ENCODE measurements at places on chromosomes 12 and 14.

DNA sequence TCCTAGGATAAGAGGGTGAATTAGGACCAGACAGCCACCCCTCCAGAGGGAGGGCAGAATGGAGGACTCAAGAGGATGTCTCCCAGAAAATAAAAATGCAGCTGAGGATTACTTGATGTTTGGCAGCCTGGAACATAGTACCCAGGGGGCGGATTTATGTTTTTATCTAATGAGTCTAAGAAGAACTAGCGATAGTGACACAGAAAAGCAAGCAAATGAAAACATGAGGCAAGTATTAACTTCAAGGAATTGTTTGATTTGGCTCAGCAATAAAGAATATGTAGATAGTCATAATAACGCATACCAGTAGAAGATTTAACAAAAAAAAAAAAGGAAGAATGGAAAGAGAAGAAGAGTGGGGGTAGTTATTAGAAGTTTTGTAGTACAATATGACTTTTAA, 10.0 kb upstream of the SLC7A8 start:
- DNase-seq, result no peak

GRCh38 chr14:49483268-49483667, 102.9 kb downstream of the RPS29 start:
- no peak for DNase-seq

- DNase-seq, result no peak
Observed at GRCh38 chr12:19912991-19913390, 455.3 kb upstream of the PDE3A start.

DNA sequence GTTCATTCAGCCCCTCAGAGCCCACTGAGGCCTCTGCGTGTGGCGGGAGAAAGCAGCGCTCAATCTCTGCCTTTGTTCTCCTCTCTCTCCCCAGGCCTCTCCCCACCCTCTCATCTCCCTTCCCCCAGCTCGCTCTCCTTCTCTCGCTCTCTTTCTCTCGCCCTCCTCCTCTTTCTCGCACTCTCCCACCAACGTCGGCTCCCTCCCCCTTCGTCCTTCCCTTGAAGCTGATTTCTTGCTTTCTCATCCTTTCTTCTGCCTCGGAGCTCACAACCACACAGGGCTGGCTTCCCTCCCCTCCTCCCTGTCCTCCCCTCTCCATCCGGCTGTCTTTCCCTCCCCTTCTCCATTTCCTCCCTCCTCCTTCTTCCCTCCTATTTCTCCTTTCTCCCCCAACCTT, 96.4 kb downstream of the LRRC74A start:
- DNase-seq, result no peak

- DNase-seq, result no peak
Observed at GRCh38 chr12:64767495-64767894, 8.3 kb upstream of the GNS start.

All from stimulated activated CD8-positive, alpha-beta memory T cell treated with anti-CD3 and anti-CD28 coated beads, Interleukin-7, amount 100 ng/mL, for 1 hour (primary cell).